Activated naive CD8-positive, alpha-beta T cell treated with anti-CD3 and anti-CD28 coated beads, Interleukin-2, amount 10 ng/mL, durations not matched to agents 7 days and 5 days (primary cell): ENCODE measurements at places on chromosomes 3 and 15. TPM values are rescaled to one million over a fixed set of nuclear protein-coding genes. Genes with fewer than 3 reads are reported as not detected.

DNA sequence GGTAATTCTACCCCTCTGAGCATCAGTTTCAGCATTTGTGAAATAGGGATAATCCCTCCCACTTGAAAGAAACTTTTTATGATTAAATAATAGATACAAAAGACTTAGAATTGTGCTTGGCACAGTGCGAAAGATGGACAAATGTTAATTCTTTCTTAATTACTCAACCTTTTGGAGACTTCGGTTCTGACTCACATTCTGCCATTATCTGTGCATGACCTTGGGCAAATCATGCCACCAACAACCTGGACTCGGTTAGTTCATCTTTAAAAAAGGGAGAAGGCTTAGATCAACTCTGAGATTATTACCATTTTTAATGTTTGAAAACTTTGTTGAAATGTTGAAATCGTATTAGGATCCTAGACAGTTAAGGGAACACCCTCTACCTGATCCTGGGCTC, 40.6 kb upstream of the POLR2M start:
- peaks cover 21% of the 10 kb centered on the region for H3K27me3 ChIP-seq
- H3K4me1 ChIP-seq, result no peaks in the 10 kb centered on the region
- H3K4me3 ChIP-seq, result no peak overlapping the region
- no peaks in the 10 kb centered on the region for H3K36me3 ChIP-seq
- no peak for DNase-seq

DNA sequence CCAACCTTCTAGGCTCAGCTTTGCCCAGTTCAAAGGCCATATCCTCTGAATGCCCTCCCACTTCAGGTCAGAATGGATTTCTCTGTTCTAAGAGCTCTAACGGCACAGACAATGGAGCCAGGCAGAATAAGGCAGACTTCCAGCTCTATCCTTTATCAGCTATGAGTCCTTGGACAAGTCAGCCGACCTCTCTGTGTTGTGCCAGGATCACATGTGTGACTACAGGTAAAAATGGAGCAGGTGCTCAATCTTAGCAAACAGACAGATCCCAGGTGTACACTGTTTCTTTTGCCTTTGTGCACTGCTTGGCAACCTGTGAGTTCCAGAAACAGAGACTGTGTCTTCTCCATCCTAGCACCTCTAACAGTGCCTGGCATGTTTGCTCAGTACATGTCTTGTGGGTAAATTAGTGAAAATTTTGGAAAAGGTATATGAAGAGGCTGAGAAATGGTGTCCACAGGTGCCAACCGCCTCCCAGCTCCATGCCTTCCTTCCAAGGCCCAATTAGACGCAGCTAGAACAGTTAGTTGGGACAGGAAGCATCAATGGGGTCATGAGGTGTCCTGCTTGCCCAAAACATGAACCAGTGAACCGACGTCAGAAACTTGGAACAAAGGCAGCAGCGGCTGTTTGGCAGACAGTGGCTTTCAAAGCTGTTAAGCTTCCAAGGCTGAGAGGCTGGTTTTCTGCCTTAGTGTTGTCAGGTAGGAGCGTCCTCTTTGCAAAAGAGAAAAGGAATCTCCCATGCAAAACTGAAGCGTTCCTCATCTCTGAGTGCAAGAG, 28.7 kb downstream of the TLE3 start:
- no peaks in the 10 kb centered on the region for H3K27me3 ChIP-seq
- H3K36me3 ChIP-seq, result peaks cover 26% of the 10 kb centered on the region
- no peak for DNase-seq

DNA sequence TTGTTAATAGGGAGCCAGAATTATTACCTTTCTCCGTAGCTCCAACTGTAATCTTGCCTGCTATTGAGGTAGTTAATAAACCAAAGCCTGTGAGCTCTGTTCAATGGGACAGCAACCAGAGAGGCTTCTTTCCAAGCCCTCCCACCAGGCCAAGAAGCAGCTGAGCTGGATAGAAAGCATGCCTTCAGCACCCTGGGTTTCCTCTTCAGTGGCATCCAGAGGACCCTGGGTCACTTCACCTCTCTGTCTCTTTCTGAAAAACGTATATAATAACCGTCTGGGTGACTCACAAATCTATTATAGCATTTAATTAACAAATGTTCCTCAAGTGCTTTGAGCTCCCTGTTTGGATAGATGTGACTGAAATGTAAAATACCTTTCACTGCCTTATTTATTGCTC, 420.0 kb downstream of the LPP start:
- H3K27ac ChIP-seq, result no peak overlapping the region
- H3K36me3 ChIP-seq, result no peaks in the 10 kb centered on the region
- DNase-seq, result no peak
- no peak overlapping the region for H3K4me3 ChIP-seq
- H3K4me1 ChIP-seq, result no peaks in the 10 kb centered on the region

DNA sequence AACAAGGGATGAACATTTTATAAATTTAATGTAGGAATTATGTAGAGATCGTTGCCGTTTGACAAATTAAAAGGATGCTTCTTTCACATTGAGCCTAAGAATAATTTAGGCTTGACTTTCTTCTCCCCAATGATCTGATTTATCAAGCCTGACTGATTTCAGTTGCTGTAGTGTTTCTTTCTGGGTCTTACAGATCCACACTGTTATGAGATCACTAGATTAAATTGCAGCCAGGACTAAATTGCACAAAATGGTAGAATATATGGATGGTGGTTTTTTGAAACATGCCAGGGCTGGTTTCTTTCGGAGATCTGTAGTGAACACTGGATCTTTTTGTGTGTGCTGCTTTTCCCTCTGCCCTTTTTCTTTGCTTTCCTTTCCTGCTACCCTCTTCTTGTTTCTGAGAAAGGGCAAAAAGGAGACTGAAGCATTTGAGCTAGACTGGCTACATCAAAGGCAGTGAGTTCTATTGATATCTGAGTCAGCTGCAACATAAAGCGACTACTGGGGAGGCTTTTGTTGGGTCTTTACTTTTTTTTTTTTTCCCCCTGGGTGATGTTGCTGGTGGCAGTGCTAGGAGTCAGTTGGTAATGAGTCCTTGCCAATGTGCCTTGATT, 83.0 kb downstream of the AKAP13 start:
- H3K27me3 ChIP-seq, result no peaks in the 10 kb centered on the region
- H3K36me3 ChIP-seq, result peaks cover 8% of the 10 kb centered on the region
- peaks cover 28% of the 10 kb centered on the region for H3K4me1 ChIP-seq
- no peak for DNase-seq

GRCh38 chr3:70064194-70064779, 64.8 kb downstream of the SAMMSON start:
- DNase-seq, result no peak
- H3K4me1 ChIP-seq, result no peaks in the 10 kb centered on the region
- peaks cover 6% of the 10 kb centered on the region for H3K27me3 ChIP-seq
- H3K4me3 ChIP-seq, result no peak overlapping the region
- H3K36me3 ChIP-seq, result no peaks in the 10 kb centered on the region
- H3K27ac ChIP-seq, result no peak overlapping the region

DNA sequence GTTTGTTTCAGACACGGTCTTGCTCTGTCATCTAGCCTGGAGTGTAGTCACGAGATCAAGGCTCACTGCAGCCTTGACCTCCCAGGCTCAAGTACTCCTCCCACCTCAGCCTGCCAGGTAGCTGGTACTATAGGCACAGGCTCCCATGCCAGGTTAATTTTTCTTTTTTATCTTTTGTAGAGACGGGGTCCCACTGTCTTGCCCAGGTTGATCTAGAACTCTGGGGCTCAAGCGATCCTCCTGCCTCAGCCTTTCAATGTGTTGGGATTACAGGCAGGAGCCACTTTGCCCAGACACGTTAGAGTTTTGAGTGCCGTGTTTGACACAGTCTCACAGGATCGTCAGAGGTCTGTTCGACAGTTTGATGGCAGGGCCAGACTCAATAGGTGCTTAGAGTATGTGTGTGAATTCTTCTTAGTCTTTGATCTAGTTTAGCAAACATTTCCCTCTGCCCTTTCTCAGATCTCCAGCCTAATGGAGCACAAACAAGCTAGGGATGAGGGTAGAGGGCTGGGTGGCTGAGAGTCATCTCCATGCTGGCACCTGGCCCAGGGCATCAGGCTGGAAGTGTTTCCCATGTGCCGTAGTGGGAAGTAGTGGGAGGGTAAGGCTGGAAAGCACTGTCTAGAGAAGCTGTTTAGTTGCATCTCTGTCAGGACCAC, 66.1 kb upstream of the DLG1 start:
- H3K27me3 ChIP-seq, result peaks cover 5% of the 10 kb centered on the region
- no peak overlapping the region for H3K4me3 ChIP-seq
- peaks cover 1% of the 10 kb centered on the region for H3K36me3 ChIP-seq

- no peak for DNase-seq
- no peak overlapping the region for H3K27ac ChIP-seq
Measured at GRCh38 chr3:102339671-102340070, 95.1 kb upstream of the ZPLD1 start.

DNA sequence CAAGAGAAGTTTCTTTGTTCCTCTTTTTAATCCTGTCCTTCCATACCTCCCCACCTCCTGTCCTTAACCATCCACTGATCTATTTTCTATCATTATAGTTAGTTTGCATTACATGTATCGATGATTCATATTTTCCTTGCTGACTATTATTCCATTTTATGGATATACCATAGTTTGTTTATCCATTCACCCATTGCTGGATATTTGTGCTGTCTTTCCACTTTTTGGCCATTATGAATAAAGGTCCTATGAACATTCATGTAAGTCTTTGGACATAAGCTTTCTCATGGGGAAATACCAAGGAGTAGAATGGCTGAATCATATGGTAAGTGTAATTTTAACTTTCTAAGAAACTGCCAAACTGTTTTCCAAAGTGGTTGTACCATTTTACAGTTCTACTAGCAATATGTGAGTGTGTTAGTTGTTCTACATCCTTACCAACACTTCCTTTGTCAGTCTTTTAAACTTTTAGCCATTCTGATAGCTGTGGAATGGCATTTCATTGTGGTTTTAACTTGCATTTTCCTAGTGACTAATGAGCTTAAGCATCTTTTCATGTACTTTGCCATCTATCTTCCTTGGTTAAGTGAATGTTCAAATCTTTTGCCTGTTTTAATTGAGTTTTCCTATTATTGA, 11.7 kb downstream of the ATP6V1A start:
- no peak overlapping the region for H3K4me3 ChIP-seq
- H3K27me3 ChIP-seq, result no peaks in the 10 kb centered on the region
- H3K27ac ChIP-seq, result no peak overlapping the region
- H3K4me1 ChIP-seq, result peaks cover 2% of the 10 kb centered on the region
- no peak for DNase-seq

- no peaks in the 10 kb centered on the region for H3K4me1 ChIP-seq
- H3K4me3 ChIP-seq, result no peak overlapping the region
- no peak for DNase-seq
- H3K27ac ChIP-seq, result no peak overlapping the region
Measured at GRCh38 chr15:24067733-24068501, 380.8 kb upstream of the NDN start.

GRCh38 chr3:73787620-73788019, 162.9 kb upstream of the PDZRN3 start:
- H3K4me1 ChIP-seq, result no peaks in the 10 kb centered on the region
- no peak overlapping the region for H3K27ac ChIP-seq
- no peak for DNase-seq
- H3K27me3 ChIP-seq, result no peaks in the 10 kb centered on the region
- no peaks in the 10 kb centered on the region for H3K36me3 ChIP-seq
- H3K4me3 ChIP-seq, result no peak overlapping the region

GRCh38 chr15:35540885-35541284, 5.1 kb downstream of the DPH6 start:
- DNase-seq, result no peak
- no peaks in the 10 kb centered on the region for H3K27me3 ChIP-seq
- peaks cover 9% of the 10 kb centered on the region for H3K4me1 ChIP-seq

DNA sequence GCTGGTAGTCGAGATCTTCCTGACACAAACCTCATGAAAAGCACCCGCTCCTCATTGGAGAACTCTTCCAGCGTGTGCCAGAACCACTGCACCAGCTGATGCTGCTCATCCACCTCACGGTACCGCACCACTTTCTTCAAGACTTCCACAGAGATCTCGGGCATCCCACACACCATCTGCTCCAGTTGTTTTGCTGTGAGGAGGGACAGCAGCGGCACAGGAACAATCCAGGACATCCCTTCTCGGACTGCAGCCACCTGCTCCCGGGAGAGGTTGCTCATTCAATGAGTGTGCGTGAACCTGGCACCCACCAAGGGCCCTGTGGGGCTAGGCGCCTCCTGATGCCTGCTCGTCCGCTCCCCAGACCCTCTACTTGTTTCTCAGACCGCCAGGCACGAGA, 15.1 kb downstream of the FBXL22 start:
- no peaks in the 10 kb centered on the region for H3K27me3 ChIP-seq
- no peak overlapping the region for H3K27ac ChIP-seq
- no peak overlapping the region for H3K4me3 ChIP-seq
- H3K36me3 ChIP-seq, result peaks cover 29% of the 10 kb centered on the region
- peaks cover 20% of the 10 kb centered on the region for H3K4me1 ChIP-seq

GRCh38 chr3:112463250-112463649, 36.0 kb downstream of the BTLA start:
- no peaks in the 10 kb centered on the region for H3K27me3 ChIP-seq
- peak overlapping the region; percentile 73 for H3K4me3 ChIP-seq
- H3K4me1 ChIP-seq, result peaks cover 71% of the 10 kb centered on the region
- peaks cover 49% of the 10 kb centered on the region for H3K36me3 ChIP-seq

- H3K27me3 ChIP-seq, result no peaks in the 10 kb centered on the region
- no peak for DNase-seq
- H3K27ac ChIP-seq, result no peak overlapping the region
- peaks cover 2% of the 10 kb centered on the region for H3K4me1 ChIP-seq
- H3K36me3 ChIP-seq, result peaks cover 40% of the 10 kb centered on the region
Measured at GRCh38 chr3:122745369-122746021, 48.1 kb downstream of the HSPBAP1 start.

GRCh38 chr3:148998297-148998696, 7.0 kb downstream of the GYG1 start:
- no peak for DNase-seq
- peak overlapping the region; percentile 84 for H3K27ac ChIP-seq
- H3K27me3 ChIP-seq, result no peaks in the 10 kb centered on the region
- peaks cover 39% of the 10 kb centered on the region for H3K4me1 ChIP-seq

- no peak overlapping the region for H3K4me3 ChIP-seq
- H3K36me3 ChIP-seq, result peaks cover 39% of the 10 kb centered on the region
- DNase-seq, result no peak
- peaks cover 4% of the 10 kb centered on the region for H3K4me1 ChIP-seq
Measured at GRCh38 chr15:56939257-56939656, 20.8 kb downstream of the TCF12 start.

DNA sequence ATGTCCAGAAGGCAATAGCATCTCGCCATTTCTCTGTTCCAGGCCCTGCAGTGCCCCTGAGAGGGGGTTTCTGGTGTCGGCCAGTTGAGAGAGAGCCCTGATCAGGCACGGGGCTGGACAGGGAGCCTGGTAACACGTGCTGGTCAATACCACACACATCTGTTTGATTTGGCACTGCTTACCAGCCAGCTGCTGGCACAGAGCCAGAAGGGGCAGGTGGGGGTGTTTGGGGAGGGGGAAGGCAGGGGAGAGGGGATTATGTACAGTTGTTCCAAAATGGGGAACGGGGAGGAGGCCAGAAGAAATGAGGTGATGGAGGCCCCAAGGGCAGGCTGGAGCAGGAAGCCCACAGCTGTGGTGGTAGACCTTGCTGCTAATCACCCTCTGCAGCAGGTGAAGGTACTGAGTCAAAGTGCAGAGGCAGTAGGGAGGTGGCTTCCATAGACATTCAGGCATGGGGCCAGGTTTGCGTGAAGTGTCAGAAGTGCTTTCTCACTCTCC, 153.5 kb upstream of the LPP start:
- peaks cover 64% of the 10 kb centered on the region for H3K4me1 ChIP-seq
- H3K27me3 ChIP-seq, result no peaks in the 10 kb centered on the region
- H3K4me3 ChIP-seq, result peak overlapping the region; percentile 77
- peaks cover 26% of the 10 kb centered on the region for H3K36me3 ChIP-seq
- peak; percentile 59 for DNase-seq

Gene HRG
- total RNA-seq, result not detected

Gene NOX5
- total RNA-seq, result 0.06 TPM

Gene COL6A6
- total RNA-seq, result not detected

Gene GPR62
- not detected for total RNA-seq
